ENCODE measurements at places on chromosomes 1 and 21. TPM values are rescaled to one million over a fixed set of nuclear protein-coding genes. Genes with fewer than 3 reads are reported as not detected.

SLC6A17 gene
- total RNA-seq: not detected

S100A3 gene
- 14.4 TPM for total RNA-seq

NBPF9 gene
- total RNA-seq: 18.4 TPM

LCE1A gene
- total RNA-seq: not detected

CLDN17 gene
- total RNA-seq: not detected

TTC34 gene
- total RNA-seq: 0.10 TPM

HCRTR1 gene
- total RNA-seq: not detected

SPATA45 gene
- not detected for total RNA-seq

HFM1 gene
- 0.20 TPM for total RNA-seq

CENPF gene
- total RNA-seq: 67.4 TPM

WASF2 gene
- 18.2 TPM for total RNA-seq

C8A gene
- total RNA-seq: not detected

PRAMEF2 gene
- total RNA-seq: not detected

NCAM2 gene
- 0.07 TPM for total RNA-seq

CHML gene
- 36.4 TPM for total RNA-seq

BARHL2 gene
- total RNA-seq: not detected

OR6N1 gene
- not detected for total RNA-seq

PCBP3 gene
- not detected for total RNA-seq

SKI gene
- 12.7 TPM for total RNA-seq

FLAD1 gene
- total RNA-seq: 49.5 TPM

PKLR gene
- total RNA-seq: not detected

CLEC20A gene
- not detected for total RNA-seq

LCE3D gene
- not detected for total RNA-seq

SELL gene
- 0.27 TPM for total RNA-seq

CSMD2 gene
- total RNA-seq: 2.3 TPM

CD247 gene
- 0.18 TPM for total RNA-seq

SPRR1B gene
- not detected for total RNA-seq

RAD54L gene
- 12.2 TPM for total RNA-seq

GBP7 gene
- total RNA-seq: not detected

PGM1 gene
- total RNA-seq: 34.4 TPM

ANKRD65 gene
- not detected for total RNA-seq

KLF17 gene
- 0.74 TPM for total RNA-seq

ATP6V1G3 gene
- total RNA-seq: not detected

CYYR1 gene
- total RNA-seq: not detected

TMEM269 gene
- 0.03 TPM for total RNA-seq

USP25 gene
- 17.1 TPM for total RNA-seq
